ENCODE measurements at places on chromosomes 1 and 21.
A peak's percentile ranks its signal among the peaks of the same experiment; 100 is the strongest.

DNA sequence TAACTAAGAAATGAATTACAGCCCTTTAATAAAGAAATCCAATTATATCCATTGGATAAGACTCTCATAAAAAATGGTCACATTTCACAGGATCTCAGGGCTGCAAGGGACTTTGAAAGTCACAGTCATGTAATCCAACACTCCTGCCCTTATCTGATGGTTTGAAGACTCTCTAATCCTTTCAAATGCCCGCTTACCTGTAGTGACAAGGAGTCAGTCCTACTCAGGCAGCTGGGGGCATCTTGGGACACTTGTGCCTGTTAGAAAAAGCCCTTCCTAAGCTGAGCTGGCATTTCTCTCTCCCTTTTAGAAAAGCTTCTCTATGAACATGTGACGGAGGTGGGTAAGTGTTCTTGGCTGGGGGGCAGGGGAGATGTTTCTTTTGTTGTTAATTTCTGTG, 11.0 kb upstream of the ZNF691 start:
- H3K36me3 ChIP-seq, result peaks cover 3% of the 10 kb centered on the region
- no peak overlapping the region for H3K27ac ChIP-seq
- no peaks in the 10 kb centered on the region for H3K27me3 ChIP-seq
- no peak overlapping the region for H3K4me3 ChIP-seq

DNA sequence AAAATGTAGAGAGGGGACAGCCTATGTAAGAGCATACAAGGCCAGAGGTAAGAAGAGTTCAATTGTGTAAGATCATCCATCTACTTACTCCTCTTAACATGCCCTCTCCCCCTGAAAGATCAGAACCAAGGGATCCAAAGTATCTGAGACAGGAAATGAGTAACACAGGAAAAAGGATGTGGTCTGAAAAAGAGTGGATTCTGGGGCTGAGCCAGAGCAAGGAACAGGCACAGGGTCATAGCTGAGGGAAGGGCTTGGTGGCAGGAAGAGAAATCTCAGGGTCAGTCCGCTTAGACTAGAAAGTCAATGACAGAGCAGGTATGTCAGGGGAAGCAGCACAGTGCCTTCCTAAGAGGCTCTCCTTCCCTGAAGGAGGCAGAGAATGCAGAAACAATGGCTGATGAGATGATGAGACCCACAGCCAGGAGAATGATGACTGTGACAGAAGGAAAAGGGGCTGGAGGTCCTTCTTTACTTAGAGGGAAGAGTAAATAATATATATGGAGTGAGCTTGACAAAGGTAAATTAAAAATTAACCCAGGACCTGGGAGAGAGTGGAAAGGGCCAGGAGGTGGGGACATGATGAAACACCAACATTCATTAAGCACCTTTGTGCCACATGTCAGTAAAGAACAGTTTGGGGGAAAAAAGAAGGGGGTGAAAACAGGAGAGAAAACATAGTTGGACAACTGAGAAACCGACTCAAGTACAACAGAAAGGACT, 26.2 kb upstream of the A3GALT2 start:
- no peak overlapping the region for H3K27ac ChIP-seq
- H3K27me3 ChIP-seq, result no peaks in the 10 kb centered on the region
- no peak overlapping the region for H3K4me3 ChIP-seq
- H3K36me3 ChIP-seq, result peaks cover 8% of the 10 kb centered on the region
- peaks cover 37% of the 10 kb centered on the region for H3K4me1 ChIP-seq

DNA sequence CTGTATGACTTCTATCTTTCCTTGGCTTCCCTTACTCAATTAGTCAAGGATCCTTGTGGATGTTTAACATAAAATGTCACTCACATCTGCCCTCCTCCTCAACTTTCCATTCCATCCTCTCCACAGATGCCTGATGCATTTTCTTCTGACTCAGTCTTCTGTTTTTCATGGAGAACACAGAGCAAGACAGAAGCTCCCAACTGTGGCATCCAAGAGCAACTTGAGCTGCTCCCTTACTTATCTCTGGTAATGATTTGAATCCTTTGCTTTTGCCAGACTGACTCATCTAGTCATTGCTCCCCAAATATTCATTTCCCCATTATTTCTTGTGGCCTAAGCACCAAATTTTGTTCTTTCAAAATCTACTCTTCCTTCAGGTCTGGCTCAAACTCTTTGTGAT, 120.6 kb downstream of the LYPLAL1 start:
- H3K27me3 ChIP-seq, result no peaks in the 10 kb centered on the region
- no peak for DNase-seq
- no peak overlapping the region for H3K27ac ChIP-seq
- no peaks in the 10 kb centered on the region for H3K36me3 ChIP-seq

DNA sequence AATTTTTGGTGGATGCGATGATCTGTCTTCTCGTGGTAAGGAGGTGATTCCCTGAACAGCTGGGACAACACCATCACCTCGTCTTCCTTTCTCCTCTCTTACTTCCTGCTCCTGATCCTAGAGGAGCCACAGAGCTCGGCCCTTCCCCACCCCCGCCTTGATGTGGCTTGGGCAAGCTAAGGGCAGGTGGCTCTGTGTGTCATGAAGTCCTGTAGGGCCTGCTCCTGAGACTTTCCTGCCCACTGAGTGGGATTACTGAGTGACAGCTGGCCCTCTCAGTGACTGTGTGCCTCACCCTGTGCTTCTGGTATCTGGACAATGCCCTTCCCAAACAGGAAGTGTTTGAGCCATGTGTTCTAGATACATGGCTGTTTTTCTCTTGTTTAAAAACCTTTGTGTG, 153.0 kb downstream of the KCNJ6 start:
- no peaks in the 10 kb centered on the region for H3K36me3 ChIP-seq
- no peaks in the 10 kb centered on the region for H3K4me1 ChIP-seq
- DNase-seq, result no peak
- no peak overlapping the region for H3K4me3 ChIP-seq
- H3K27ac ChIP-seq, result no peak overlapping the region
- no peaks in the 10 kb centered on the region for H3K27me3 ChIP-seq

- no peaks in the 10 kb centered on the region for H3K4me1 ChIP-seq
- H3K27ac ChIP-seq, result no peak overlapping the region
- H3K36me3 ChIP-seq, result no peaks in the 10 kb centered on the region
- no peak for DNase-seq
These were observed 23.2 kb upstream of the CNIH3 start for GRCh38 chr1:224592636-224593582.

- H3K27me3 ChIP-seq, result no peaks in the 10 kb centered on the region
- no peak overlapping the region for H3K27ac ChIP-seq
- DNase-seq, result no peak
- no peaks in the 10 kb centered on the region for H3K36me3 ChIP-seq
These were observed 19.9 kb downstream of the FAM89A start for GRCh38 chr1:231020139-231020601.

DNA sequence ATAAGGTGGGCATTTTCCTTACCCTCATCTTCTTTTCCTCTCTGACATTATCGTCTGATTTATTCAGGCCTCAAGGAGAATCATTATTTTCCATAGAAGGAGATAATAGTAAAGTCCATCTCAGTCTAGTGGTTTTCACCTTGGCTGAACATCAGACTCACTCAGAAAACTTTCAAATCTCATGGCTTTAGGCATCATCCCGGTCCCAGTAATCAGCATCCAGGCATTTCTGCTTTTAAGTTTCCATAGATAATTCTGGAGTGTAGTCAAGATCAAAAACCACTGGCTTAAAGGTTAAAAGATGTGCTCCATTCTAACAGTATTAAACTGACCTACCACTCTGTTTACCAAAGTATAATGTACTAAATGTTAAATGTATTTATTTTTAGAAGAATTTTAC, 49.4 kb downstream of the RNF2 start:
- no peaks in the 10 kb centered on the region for H3K27me3 ChIP-seq
- H3K36me3 ChIP-seq, result peaks cover 57% of the 10 kb centered on the region
- no peak for DNase-seq
- no peak overlapping the region for H3K27ac ChIP-seq

GRCh38 chr1:111222308-111223125, 5.0 kb upstream of the CHI3L2 start:
- no peaks in the 10 kb centered on the region for H3K27me3 ChIP-seq
- peak overlapping the region; percentile 42 for H3K4me3 ChIP-seq
- peak; percentile 59 for DNase-seq
- peaks cover 91% of the 10 kb centered on the region for H3K4me1 ChIP-seq

- peaks cover 18% of the 10 kb centered on the region for H3K4me1 ChIP-seq
- H3K27ac ChIP-seq, result no peak overlapping the region
- no peaks in the 10 kb centered on the region for H3K27me3 ChIP-seq
- H3K36me3 ChIP-seq, result no peaks in the 10 kb centered on the region
These were observed 130.2 kb downstream of the NR5A2 start for GRCh38 chr1:200157715-200158114.

- peak overlapping the region; percentile 91 for H3K4me3 ChIP-seq
- no peaks in the 10 kb centered on the region for H3K27me3 ChIP-seq
- peaks cover 47% of the 10 kb centered on the region for H3K4me1 ChIP-seq
- peak; percentile 87 for DNase-seq
These were observed 1.2 kb downstream of the MAPKAPK2 start for GRCh38 chr1:206685769-206686477.

DNA sequence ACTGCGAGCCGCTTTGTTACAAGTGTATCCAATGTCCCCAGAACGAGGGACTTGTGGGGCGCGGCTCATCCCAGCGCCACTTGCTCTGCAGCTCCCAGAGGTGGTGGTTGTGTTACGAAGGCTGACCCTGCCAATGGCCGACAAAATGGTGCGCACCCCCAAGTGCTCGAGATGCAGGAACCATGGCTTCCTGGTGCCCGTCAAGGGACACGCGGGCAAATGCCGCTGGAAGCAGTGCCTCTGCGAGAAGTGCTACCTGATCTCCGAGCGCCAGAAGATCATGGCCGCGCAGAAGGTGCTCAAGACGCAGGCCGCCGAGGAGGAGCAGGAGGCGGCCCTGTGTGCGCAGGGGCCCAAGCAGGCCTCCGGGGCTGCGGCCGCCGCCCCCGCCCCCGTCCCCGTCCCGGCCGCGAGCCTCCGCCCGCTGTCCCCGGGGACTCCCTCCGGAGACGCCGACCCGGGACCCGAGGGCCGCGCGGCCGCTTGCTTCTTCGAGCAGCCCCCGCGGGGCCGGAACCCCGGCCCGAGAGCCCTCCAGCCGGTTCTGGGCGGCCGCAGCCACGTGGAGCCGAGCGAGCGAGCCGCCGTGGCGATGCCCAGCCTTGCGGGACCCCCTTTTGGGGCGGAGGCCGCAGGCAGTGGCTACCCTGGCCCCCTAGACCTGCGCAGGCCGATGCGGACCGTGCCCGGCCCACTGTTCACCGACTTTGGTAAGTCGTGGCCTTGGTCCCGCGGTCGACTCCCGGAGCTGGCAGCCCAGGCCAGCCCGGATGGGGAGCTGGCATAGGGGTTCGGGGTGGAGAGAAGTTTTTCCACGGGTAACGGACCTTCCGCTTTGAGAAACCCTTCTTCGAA, at the start of gene DMRTB1:
DMRTB1 (plus strand) TSS at position 79 of the 855 bp plus-strand sequence; CDS start at position 134, 55 bp downstream.
- no peaks in the 10 kb centered on the region for H3K36me3 ChIP-seq
- H3K4me1 ChIP-seq, result peaks cover 2% of the 10 kb centered on the region
- no peak within 1 kb of the TSS for H3K4me3 ChIP-seq
- H3K27ac ChIP-seq, result no peak within 1 kb of the TSS

DNA sequence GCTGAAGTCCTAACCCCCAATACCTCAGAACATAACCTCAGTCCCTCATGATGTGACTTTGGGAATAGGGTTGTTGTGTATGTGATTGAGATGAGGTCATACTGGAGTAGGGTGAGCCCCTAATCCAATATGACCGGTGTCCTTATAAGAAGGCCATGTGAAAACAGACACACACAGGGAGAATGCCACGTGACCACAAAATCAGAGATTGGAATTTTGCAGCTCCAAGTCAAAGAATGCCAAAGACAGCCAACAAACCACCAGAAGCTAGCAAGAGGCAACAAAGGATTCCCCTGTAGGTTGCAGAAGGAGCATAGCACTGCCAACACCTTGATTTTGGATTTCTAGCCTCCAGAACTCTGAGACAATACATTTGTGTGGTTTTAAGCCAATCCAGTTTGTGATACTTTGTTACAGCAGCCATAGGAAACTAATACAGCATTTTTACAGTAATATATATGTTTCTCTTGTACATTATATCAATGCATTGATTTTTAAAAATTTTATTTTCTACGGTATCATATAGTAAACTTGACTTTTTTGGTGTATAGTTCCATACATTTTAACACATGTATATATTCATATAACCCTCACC, 5.4 kb downstream of the ZSWIM5 start:
- H3K27ac ChIP-seq, result no peak overlapping the region
- peaks cover 6% of the 10 kb centered on the region for H3K4me1 ChIP-seq
- no peaks in the 10 kb centered on the region for H3K36me3 ChIP-seq
- no peaks in the 10 kb centered on the region for H3K27me3 ChIP-seq

DNA sequence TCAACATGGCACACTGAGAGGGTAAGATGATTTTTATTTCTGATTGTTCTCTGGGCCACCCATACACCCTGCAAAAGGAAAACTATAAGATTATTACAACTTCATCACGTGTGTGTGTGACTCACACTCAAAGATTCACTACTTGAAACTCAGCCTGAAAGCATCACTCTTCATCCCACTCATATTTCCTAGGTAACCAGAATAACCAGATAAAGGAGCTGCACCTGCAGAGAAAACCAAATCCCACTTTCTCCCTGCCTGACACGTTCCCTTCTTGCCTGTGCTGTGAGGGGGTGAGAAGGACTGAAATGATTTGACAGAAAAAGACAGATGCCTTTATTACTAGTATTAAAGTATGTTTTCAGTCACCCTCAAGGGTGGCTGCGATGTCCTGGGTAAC, 131.6 kb downstream of the TGFBR3 start:
- H3K36me3 ChIP-seq, result no peaks in the 10 kb centered on the region
- no peak for DNase-seq
- H3K4me3 ChIP-seq, result no peak overlapping the region
- H3K27me3 ChIP-seq, result no peaks in the 10 kb centered on the region
- H3K27ac ChIP-seq, result no peak overlapping the region

- H3K36me3 ChIP-seq, result no peaks in the 10 kb centered on the region
- no peak for DNase-seq
- H3K27ac ChIP-seq, result no peak overlapping the region
These were observed 19.6 kb downstream of the CELA3A start for GRCh38 chr1:22021061-22021460.

DNA sequence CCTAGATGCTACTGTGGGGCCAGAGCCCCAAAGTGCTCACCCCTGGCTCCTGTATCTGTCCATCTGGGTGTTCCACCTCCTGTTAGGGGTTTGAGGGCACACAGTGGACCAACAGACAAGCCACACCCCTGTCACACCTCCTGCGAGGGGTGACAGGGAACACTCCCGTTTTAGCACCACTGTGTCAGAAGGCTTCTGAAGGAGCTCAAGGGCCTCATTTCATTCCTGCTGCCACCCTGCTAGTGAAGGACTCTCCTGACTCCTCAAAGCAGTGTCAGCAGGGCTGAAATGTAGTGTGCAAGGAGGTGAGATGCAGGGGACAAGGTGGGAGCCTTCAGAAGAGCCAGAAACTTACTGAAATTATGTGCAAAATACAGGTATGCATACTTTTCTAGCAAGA, 174.6 kb downstream of the GPATCH2 start:
- no peak for DNase-seq
- H3K27ac ChIP-seq, result no peak overlapping the region
- no peaks in the 10 kb centered on the region for H3K27me3 ChIP-seq
- H3K4me1 ChIP-seq, result no peaks in the 10 kb centered on the region
- H3K4me3 ChIP-seq, result no peak overlapping the region

DNA sequence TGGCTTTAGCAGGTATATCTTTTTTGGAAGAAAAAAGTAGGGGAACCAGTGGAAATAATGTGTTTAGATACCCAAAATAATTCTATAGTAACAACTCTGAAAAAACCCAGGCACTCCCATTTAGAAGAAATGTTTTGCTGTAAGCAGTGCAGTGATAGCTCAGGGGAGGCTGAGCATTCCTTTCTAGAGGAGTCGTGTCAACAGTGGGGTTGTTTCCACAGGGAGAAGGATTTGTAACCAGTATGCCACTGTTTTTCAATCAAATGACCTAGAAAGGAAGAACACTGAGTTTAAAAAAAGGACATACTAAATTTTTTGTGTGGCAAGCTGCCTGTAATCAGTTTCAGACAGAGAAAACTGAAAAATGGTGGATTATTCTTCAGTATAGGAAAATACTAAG, 2.4 kb downstream of the PGD start:
- no peak for DNase-seq
- H3K4me1 ChIP-seq, result peaks cover 21% of the 10 kb centered on the region
- no peaks in the 10 kb centered on the region for H3K27me3 ChIP-seq
